ENCODE measurements at places on chromosomes 6 and 20.

DNA sequence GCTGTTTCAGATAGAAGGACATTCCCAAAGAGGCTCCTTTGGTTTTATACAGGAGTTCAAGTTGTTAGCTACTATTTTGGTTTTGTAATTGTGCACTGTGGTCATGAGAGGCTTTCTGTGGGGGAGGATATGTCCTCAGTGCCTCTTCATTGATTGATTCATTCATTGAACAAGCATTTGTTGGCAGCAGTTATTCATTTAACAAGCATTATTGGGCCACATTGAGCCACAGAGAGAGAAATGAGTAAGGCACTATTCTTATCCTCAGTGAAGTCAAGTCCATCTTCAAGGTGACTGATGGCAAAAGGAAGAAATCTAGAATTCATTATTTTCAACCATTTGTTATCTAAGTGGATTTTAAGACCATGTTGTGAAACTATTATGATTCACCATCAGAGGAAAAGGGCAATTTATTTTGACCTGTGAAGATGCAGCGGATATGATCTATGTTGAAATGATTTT, 697.2 kb upstream of the CITED2 start:
- no peak for DNase-seq

- no peak for DNase-seq
These were observed 252.2 kb downstream of the ADGB start for GRCh38 chr6:146850981-146851380.

GRCh38 chr6:95978230-95978629, 37.5 kb upstream of the FUT9 start:
- DNase-seq: no peak

DNA sequence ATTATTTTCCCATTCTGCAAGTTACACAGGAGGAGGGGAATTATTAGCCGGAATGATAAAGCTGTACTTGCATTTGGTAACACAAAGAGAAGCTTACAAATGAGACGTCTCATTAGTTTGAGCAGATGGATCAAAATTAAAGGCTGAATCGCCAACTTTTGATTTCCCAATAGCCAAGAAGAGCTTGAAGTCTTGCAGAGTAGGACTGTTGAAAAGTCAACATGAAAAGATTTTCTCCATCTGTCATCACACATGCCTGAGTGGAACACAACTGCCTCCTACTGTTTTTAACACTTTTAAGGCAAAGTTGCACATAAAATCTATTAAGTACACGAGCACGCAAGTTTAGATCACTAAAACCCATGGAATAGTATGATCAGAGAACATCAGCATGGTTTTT, 176.2 kb downstream of the ASCC3 start:
- no peak for DNase-seq

DNA sequence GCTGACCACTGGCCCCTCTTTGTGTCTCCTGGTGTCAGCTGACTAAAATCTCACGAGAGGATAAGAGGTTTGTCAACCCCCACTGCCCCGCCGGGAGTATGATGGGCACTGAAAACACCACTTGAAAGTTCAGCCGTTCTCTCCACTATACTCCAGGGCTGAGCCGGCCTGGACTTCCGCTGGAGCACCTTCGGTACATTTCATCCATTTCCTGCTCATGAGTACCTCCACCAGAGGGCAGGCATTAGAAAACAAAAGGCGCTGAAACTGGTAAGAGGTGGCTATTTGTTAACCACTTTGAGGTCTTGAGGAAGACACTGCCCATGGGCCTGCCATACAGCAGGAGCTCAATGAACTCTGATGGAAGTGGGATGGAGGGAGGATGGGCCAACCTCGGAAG, 17.9 kb upstream of the ANKRD60 start:
- DNase-seq: no peak

DNA sequence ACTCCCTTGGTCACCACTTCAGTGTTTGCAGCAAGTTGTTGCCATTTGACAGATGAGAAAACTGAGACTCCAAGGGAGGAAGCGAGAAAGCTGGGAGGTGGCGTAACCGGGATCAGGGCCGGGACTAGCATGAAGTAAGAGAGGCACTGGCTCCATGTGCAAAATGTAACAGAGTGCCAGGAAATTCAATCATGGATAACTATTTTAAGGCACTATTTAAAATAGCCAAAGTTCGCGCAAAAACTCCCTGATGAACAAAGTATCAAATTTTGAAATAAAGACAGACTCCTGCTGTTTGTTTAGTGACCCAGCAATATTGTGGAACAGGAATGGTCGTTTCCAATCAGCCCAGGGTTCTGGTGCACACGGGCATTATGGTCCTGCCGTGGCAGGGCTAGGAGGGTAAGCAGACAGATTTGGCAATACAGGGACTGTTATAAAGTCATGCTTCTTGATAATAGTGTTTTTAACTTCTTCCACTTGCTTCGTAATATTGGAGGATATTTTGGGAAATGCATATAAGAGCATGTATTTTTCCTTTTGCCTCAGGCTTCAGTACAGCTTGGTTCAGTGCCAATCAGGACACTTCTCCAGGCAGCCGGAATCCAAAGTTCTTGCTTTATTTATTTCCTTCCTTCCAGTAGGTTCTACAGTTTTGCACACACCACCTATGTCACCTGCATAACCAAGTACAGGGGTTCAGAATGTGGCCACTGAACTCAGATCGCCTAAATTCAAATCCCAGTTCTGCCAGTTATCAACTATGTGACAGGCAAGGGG, 141.6 kb downstream of the EYA2 start:
- no peak for DNase-seq

GRCh38 chr6:38687043-38687353, 15.9 kb downstream of the GLO1 start:
- DNase-seq: no peak

DNA sequence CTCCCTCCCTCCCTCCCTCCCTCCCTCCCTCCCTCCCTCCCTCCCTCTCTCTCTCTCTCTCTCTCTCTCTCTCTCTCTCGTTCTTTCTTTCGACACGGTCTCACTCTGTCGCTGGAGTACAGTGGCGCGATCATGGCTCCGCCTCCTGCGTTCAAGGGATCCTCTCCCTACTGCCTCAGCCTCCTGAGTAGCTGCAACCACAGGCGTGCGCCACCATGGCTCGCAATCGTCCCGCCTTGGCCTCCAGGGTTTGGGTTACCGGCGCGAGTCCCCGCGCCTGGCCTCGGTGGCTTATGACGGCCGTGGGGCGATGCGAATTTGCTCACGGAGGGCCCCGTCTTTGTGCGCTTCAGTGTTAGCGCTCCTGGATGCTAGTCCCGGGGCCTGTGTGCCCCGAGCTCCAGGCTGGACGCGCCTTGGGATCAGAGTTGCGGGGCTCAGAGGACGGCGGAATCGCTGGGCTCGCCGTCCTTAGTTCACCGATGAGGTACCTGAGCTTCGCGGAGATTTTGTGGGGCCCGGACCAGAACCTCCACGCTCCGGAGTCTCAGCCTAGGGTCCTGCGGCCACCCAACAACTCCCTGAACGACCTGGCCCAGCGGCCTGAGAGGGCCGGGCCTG, 45.2 kb downstream of the MCUR1 start:
- DNase-seq: no peak
